ENCODE measurements at places on chromosomes 7 and 10. TPM values are rescaled to one million over a fixed set of nuclear protein-coding genes. Genes with fewer than 3 reads are reported as not detected.

- no peak for DNase-seq
These were observed 33.8 kb upstream of the AMPH start for GRCh38 chr7:38664972-38665371.

- DNase-seq: no peak
These were observed 708 bp downstream of the UBN2 start for GRCh38 chr7:139231513-139232376.

- no peak for DNase-seq
These were observed 55.4 kb downstream of the GLI3 start for GRCh38 chr7:42181566-42181965.

- DNase-seq: no peak
These were observed 117.4 kb downstream of the ZNF365 start for GRCh38 chr10:62491597-62491996.

The STEAP1B gene
- polyA plus RNA-seq: 1.7 TPM

The PNLIPRP2 gene
- polyA plus RNA-seq: 0.25 TPM
